ENCODE measurements at places on chromosomes 5 and 9. TPM values are rescaled to one million over a fixed set of nuclear protein-coding genes. Genes with fewer than 3 reads are reported as not detected.
A peak's percentile ranks its signal among the peaks of the same experiment; 100 is the strongest.

DNA sequence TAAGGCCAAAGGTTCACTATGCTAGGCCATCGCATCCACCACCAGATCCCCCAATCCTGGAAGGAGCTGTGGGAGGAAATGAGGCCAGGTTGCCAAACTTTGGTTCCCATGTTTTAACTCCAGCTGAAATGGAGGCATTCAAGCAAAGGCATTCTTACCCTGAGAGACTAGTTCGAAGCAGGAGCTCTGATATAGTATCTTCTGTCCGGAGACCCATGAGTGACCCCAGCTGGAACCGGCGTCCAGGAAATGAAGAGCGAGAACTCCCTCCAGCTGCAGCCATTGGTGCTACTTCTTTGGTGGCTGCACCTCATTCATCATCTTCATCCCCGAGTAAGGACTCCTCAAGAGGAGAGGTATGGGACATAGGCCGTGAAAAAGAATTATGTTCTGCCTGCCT, 75.6 kb downstream of the GAPVD1 start:
- no peak for DNase-seq

Gene EQTN
- not detected for total RNA-seq

GRCh38 chr5:131164191-131165118, 601 bp downstream of the HINT1 start:
- DNase-seq = peak; percentile 71

Gene SPATA31E1
- total RNA-seq = not detected

Gene DNAH5
- 3.2 TPM for total RNA-seq

DNA sequence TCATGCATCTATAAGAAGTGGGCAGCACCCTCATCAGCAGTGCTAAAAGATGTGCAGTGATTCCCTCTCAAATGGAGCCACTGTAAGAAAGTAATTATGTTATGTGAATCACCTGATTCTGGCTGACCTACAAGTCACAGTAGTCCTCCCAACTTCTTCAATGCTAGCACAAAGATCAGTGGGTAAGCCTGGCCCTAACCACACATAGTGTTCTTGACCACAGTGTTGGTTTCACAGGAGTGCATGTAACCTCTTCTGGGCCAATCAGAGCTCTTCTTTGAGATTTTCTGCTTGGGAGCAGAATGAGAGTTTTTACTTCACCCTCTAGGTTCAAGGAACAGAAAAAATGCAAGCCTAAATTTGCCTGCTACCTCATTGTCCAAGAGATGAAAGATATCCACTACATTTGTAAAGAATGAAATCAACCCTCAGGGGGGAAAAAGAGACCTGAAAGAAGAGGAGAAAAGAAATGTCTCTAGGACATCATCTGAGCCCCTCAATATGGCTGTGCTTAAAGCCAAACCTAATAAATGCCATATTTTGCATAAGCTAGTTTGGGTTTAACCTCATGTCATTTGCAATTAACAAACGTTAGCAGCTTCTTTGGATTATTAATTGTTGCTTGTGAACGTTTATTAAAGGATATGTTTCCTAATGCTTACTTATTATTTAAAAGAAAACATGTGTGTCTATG, 65.3 kb upstream of the ADRB2 start:
- DNase-seq = no peak

DNA sequence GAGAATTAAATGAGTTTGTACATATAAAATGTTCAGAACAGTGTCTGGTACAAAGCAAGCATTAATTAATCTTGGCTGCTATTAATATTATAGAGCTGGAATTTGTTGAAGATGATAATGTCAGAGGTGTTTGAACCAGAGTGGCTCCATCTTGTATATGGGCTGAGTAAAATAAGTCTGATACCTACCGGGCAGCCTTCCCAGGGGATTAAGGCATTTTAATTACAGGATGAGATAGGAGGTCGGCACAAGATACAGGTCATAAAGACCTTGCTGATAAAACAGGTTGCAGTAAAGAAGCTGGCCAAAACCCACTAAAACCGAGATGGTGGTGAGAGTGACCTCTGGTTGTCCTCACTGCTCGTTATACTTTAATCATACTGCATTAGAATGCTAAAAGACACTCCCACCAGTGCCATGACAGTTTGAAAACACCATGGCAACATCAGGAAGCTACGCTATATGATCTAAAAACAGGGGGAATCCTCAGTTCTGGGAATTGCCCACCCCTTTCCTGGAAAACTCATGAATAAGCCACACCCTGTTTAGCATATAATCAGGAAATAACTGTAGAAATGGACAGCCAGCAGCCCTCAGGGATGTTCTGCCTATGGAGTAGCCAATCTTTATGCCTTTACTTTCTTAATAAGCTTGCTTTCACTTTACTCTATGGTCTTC, 90.2 kb downstream of the PLK2 start:
- DNase-seq = no peak

Gene CD180
- 0.38 TPM for total RNA-seq

GRCh38 chr5:135312255-135312935, 86.6 kb downstream of the MACROH2A1 start:
- no peak for DNase-seq

Gene CARTPT
- not detected for total RNA-seq

Gene SLC6A7
- total RNA-seq = not detected

- DNase-seq = no peak
These were observed 1.9 kb upstream of the DMRT2 start for GRCh38 chr9:1048231-1048619.

GRCh38 chr5:75142566-75143136, 90.3 kb upstream of the GCNT4 start:
- DNase-seq = no peak

Gene CDX1
- 0.15 TPM for total RNA-seq

- DNase-seq = no peak
These were observed 307.3 kb upstream of the KCNN2 start for GRCh38 chr5:114054594-114054993.

- no peak for DNase-seq
These were observed 156.0 kb downstream of the ZNF462 start for GRCh38 chr9:107018861-107019545.

DNA sequence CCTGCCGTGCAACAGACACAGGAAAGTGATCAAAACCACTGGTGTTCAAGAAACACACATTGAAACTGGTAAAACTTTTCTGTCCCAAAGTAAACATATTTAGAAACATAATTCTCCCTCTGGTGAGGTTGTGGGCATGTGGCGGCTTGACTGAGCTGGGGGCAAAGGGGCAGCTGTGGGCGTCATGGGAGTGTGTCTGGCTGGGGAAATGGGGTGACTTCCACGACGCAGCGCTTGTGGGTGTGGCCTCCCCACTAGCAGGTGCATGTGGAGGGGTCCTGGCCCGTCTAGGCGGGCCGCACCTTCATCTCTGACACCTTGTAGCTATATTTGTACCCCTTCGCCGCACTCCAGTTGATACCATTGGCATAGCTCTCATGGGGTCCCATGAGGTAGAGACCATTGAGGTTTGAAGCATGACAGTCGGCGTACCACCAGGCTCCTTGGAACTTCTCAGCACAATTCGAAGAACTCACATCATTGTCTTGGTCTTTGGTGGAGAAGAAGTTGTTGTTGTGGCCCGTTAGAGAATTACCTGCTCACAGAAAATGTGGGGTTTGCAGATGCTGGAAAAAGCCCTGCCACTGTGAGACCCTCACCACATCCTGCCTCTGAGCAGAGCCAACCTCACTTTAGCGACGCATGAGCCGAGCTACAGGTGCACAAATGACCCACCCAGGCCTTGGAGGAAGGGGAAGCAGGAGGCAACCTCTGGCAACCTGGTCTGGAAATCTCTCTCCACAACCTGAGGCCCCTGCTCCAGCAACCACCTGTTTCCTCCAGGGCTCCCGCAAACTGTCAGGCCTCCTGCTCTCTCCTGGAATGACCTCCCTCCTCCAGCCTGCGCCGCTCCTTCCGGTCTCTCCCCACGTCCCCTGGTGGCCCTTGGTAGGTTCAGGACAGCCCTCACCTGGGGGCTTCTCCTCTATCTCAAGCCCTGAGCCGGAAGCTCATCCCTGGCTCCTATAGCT, 7.9 kb downstream of the FCN1 start:
- DNase-seq = peak; percentile 37

Gene PLAC8L1
- not detected for total RNA-seq

DNA sequence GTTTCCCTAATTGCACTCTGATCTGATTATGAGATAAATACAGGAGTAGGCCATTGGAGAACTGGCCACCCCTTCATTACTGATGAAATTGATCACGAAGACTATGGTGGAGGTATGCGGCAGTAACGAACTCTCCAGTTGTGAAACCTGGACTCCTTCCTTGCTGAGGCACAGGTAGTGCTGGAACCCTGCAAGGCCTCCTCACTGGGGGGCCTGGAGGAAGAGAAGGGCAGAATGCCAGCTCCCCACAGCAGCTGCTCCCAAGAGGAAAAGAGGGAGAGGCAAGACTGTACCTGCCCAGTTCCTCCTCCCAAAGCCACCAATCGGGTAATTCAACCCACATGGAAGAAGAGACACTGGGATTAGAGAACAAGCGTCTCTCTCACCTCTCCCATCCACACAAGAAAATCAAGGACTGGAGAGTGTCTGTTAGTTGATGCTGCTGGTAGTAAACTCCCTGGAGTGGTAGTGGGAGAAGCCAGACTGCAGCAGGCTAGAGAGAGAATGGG, 19.1 kb upstream of the TRIO start:
- no peak for DNase-seq

Gene TMOD1
- 10.6 TPM for total RNA-seq

DNA sequence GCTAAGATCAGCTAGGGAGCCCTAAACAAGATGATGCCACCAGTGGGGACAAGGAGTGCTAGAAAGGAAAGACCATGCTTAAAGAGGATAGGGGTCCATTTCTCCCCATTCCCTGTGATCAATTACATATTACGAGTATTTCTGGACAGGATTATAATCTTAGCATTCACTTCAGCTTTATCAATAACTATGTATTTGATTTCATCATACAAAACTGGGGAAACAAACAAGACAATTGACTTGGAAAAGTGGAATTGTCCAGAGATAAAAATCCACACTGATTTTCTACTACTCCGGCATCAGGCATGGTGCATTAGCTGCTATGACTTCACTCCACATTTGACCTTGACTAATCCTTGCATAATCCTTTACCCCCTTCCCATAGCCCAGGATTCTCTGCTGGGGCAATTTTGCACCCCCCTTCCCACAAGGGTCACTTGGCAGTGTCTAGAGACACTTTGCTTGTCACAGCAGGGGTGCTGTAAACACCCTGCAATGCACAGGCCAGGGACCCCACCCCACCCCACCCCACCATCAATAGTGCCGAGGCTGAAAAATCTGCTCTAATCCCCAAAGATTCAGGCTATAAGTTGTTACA, 29.9 kb upstream of the UBE2QL1 start:
- no peak for DNase-seq

GRCh38 chr5:99129768-99130501, 201.1 kb upstream of the CHD1 start:
- DNase-seq = no peak
